ENCODE measurements at places on chromosomes 1 and 21. TPM values are rescaled to one million over a fixed set of nuclear protein-coding genes. Genes with fewer than 3 reads are reported as not detected.
A peak's percentile ranks its signal among the peaks of the same experiment; 100 is the strongest.

GRCh38 chr1:99621340-99621901 is 24.5 kb upstream of the PALMD start:
- DNase-seq = no peak

DNA sequence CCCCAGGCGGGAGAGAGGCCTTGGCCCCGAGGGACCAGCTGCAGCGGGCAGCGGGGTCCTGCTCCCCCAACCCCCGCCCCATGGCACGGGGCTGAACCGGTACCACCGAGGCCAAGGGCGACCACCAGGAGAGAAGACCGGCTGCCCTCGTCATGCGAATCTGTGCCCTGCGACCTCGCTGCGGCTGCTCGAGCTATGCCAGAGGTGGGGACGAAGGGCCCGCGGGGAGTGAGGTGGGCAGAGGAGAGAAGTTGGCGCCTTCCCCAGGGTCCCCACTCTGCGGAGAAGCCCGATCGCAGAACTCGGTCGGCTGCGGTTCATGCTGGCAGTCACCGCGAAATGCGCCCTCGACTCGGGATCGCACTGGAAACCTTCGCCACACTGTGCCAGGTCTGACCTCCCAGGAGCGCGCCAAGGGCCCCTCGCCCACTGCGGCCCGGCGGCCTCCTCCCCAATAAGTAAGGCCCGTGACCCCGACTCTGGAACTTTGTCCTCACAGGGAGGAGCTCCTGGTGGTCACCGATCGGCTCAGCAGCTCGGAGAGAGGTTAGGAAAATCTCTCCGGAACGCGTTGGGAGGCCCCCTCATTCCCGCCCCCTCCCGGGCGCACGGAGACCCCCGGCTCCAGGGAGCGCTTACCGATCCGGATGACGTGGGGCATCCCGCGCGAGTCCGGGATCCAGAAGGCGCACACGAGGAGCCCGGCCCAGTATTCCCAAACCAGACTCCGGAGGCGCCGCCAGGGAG is 787 bp downstream of the GRIK3 start:
- no peak for DNase-seq

GRCh38 chr1:89975540-89976125 is 19.3 kb upstream of the ZNF326 start:
- DNase-seq = peak; percentile 69

GRCh38 chr1:198153103-198153502 is 3.7 kb upstream of the NEK7 start:
- DNase-seq = no peak

The CYP2J2 gene
- polyA plus RNA-seq = not detected

The AMY1A gene
- polyA plus RNA-seq = not detected

The FAM163A gene
- not detected for polyA plus RNA-seq

All from CD14-positive monocyte (primary cell).